Stimulated activated CD8-positive, alpha-beta memory T cell treated with anti-CD3 and anti-CD28 coated beads, Interleukin-12 subunit alpha, Interleukin-12 subunit beta, amount 100 ng/mL, for 4 hours (primary cell): ENCODE measurements at places on chromosomes 7 and 10.

DNA sequence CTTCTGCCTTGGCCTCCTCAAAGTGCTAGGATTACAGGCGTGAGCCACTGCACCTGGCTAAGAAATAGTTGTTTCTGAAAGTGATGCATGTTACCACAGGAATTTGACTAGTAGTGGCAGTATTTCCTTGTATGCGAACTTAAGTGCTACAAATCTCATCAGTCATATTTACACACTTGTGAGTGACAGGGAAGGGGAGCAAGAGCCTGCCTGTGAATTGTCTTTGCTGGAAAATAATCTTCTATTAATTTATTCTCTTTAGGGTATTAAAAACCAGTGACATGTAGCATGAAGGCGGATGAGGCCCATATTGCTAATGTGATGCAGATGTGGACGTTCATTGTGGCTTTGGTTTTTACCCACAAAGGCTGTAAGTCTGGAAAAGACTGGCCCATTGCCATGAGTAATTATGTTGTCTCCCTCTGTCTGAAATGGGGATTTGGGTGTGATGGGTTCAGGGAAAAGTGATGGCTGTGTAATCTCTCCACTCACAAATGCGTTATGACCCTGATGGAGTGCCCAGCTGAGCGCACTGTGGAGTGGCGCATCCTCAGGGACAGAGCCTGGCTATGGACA, 97.6 kb downstream of the CCNY start:
- no peak for DNase-seq

DNA sequence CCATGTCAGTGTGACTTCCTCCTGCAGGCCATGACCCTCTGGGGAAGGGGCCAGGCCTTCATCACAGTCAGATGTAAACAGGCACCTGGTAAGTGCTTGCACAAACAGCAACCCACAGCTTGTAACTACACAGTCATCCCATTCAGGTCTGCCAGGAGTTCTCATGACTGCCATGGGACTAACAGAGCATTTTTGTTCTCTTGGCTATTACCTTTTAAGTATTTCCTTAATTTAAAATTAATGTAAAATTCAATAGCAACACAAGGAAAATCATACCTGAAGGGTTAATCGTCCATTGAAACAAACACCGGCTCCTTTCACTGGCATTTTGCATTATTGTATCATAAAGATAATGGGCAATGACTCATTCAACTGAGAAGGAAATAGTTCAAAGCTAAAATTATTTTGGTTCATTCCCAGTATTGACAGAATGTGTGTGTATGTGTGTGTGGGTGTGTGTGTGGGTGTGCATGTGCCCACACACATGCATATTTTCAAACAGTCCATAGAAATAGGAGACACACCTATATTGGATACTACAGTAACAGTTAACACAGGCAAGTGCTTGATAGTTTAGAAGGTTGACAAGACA, 307.9 kb downstream of the WDR11 start:
- DNase-seq: no peak

GRCh38 chr10:84075226-84076046, 63.9 kb upstream of the GHITM start:
- DNase-seq: no peak

GRCh38 chr7:79227044-79227443, 226.4 kb downstream of the MAGI2 start:
- no peak for DNase-seq

DNA sequence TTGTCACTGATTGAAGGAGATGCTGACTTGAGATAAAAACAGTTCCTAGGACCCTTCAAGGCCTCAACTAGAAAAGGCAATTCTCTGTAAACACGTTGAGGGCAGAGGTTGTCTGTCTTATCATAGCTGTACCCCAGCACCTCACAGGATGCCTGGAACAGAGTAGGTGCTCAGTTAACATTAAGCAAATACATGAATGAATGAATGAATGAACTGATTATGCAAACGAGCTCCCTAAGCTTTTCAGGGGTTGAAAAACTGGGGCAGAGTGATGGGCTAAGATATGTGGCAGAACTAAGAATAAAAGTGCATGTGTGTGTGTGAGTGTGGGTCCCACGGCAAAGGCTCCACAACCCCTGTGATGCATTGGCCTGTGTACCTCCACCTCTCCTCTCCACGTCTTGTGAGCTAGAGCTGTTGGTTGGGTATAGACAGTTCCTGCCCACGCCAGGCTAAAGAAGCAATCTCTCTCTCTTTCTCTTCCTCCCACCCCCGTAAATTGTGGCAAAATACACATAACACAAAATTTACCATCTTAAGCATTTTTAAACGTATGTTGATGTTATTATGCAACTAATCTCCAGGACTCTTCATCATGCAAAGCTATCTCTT, 20.9 kb upstream of the SMC3 start:
- DNase-seq: no peak

DNA sequence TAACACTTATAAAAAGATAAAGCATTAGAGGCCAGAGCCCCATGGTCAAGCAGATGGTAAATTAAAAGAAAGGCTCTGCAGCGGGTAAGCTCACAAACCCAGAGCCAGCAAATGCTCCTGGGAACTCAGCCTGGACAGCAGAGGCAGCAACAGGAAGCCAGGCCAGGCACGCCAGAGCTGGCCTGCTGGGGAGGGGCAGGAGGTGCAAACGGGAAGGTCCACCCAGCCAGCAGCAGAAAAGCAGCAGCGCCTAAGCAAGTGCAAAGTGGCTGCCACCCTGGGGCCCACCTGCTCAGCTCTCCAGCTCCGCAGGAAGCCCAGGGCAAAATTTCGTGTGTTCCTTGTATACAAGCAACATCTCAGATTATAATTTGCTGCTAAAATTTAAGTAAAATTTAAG, 82.7 kb upstream of the GPR22 start:
- DNase-seq: no peak

- no peak for DNase-seq
These were observed 123.0 kb upstream of the CTBP2 start for GRCh38 chr10:125283191-125283835.

DNA sequence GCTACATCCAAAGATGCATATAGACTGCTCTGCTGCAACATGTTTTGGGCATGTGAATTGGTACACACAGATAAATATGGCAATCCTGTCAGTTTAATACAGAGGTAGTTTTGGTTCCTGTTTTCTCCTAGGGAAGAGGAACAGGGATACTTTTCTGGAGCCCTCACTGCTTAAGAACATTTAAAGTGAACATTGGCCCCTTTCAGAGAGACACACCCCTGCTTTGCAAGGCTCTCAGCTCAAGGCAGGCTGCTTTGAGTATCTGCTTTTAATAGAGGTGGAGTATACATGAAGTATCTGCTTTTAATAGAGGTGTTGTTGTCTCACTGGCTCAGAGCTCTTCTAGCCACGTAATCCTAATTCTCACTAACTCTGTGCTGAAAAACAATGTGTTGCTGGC, 38.9 kb downstream of the CYP51A1 start:
- no peak for DNase-seq

GRCh38 chr7:46071601-46072000, 150.5 kb upstream of the IGFBP3 start:
- DNase-seq: no peak

- no peak for DNase-seq
These were observed 358.1 kb downstream of the PRPF18 start for GRCh38 chr10:13944823-13945222.

DNA sequence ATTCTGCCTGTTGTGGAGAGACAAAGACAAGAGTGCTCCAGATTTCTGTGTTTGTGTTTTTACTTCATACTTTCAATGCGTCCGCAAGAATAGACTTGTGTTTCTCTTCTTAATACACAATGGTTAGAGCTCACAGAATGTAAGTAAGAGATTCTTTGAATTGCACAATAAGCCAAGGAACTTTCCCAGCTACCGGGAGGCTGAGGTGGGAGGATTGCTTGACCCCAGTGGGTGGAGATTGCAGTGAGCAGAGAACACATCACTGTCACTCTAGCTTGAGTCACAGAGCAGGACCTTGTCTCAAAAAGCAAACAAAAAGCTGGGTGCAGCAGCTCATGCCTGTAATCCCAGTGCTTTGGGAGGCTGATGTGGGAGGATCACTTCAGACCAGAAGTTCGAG, 250.7 kb upstream of the MYO3A start:
- no peak for DNase-seq

DNA sequence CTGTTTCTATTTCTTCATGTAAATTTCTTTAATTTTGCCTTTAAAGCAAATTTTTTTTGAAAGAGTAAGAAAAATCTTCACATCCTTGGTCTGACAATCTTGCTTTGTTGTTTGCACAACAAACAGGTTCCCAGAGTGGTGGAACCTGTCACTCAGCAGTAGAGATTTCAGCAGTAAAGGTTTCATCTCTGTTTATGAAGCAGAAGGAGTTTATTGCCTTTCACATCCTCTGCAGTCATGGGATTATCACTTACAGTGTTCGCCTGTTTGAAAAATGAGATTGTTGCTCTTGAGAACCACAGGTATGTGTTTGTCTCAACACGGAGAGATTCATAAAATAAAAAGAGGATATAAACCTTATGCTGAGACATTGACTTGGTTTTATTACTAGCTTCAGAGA, 342.6 kb downstream of the IPMK start:
- DNase-seq: no peak

DNA sequence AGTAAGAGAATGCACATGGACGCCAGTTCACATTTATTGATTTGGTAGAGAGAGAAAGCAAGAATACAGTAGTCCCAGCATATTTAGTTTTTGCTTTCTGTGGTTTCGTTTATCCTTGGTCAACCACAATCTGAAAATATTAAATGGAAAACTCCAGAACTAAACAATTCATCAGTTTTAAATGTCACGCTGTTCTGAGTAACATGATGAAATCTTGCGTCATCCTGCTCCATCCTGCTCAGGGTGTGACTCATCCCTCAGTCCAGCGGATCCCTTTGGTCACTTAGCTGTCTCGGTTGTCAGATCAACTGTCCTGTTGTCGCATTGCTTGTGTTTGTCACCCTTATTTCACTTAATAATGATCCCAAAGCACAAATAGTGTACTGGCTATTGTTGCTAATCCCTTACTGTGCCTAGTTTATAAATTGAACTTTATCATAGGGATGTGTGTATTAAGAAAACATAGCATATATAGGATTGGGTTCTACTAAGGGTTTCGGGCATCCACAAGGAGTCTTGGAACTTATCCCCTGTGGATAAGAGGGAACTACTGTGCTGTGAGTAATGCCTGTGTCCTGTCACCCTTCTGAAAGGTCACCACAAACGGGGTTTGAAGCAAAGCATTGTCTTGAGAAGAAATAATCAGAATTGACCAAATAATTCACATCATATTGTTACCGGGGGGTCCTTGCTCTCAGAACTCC, 73.6 kb downstream of the OTUD1 start:
- DNase-seq: no peak

- DNase-seq: no peak
These were observed 35.0 kb downstream of the PIK3AP1 start for GRCh38 chr10:96685306-96685705.

- DNase-seq: no peak
These were observed 500.1 kb downstream of the RPS24 start for GRCh38 chr10:78533776-78534175.

DNA sequence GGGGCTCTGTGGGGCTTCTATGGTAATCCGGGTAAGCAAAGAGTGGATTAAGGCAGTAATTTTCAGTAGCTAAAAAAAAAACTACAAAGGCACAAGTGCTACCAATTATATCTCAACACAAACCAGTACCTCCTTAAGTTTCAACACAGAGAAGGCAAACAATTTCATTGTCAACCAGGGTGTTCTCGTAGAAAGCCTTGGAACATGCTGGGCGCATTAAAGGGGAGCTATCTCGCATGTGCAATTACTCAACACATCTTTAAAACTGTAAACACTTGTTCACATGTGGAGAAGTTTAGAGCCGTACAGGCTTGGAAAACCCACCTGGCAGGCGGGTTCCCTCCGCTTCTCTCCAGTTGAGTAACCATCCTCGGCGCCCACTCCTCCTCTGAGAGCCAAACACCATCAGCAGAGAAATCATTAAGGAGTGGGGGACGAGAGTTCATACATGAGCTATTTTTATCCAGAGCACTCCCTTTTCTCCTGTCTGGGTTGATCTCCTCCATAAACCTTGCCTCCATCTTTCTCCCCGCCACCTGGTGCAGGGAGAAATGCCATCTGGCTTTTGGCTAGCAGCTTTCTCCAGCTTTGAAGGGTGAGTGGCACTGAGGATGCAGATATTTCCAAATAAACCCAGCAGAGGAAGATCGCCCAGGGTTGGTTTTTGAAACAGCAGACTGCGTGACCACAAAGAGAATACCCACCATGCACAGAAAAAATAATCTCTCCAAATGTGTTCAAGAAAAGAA, 287.1 kb downstream of the WDR11 start:
- DNase-seq: no peak

DNA sequence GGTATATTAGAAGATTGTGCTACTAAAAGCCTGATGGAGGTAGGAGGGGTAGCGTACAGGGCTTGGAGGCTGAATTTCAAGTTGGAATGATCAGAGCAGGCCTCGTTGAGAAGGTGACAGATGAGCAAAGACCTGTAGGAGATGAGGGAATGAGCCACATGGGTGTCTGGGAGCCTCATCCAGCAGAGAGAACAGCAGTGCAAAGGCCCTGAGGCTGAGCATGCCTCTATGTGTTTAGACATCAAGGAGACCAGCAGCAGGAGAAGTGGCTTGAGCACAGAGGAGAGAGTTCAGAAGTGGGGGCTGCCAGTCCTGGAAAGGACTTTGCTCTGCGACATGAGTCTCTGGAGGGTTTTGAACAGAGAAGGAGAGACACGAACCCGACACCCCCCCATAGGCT, 111.7 kb downstream of the TMEM130 start:
- DNase-seq: no peak

DNA sequence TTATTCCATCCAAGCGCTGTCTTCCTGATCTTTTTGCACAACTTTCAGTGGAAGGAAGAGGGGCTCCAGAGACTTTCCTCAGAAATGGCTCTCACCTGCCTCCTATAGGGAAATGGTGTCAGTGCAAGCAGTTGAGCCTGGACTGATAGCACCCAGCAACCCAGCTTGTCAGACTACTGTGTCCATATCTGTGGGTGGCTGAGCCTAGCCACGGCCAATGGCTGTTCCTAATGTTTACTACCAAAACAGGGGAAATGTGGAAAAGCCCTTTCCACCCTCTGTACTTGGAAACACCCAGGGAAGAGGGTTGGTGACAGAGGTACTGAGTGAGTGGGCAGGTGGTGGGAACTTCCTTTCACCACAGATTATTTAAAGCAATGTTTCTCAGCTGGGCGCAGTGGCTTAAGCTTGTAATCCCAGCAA, 4.3 kb upstream of the YKT6 start:
- DNase-seq: no peak

- no peak for DNase-seq
These were observed 297.6 kb downstream of the PTEN start for GRCh38 chr10:88161070-88161469.

DNA sequence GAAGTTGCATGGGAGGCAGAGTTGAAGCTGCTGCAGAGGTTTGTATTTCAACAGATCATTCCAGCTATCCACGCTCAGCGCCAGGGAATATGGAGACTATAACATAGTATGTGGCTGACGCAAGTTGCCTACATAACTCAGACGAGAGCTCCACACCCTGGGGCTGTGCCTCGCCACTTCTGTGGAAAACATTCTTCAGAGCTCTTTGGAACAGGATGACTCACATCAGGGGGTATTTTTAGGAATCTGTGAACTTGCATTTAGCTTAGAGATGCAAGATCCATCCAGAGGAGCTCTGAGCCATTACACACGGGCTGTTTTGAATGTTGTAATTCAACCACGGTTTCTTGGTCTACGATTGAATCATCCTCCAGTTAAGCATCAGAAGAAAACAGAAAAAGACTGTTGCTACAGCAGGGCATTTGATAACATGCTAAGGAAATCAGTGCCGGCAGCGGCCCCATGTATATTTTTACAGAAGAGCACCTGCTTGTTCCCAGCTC, 481.5 kb upstream of the AKR1E2 start:
- no peak for DNase-seq

- DNase-seq: no peak
These were observed 542.3 kb upstream of the MBL2 start for GRCh38 chr10:53314876-53315275.

- DNase-seq: no peak
These were observed 104.1 kb downstream of the ZNF467 start for GRCh38 chr7:149669121-149669818.
